ENCODE measurements at places on chromosomes 2 and 18. TPM values are rescaled to one million over a fixed set of nuclear protein-coding genes. Genes with fewer than 3 reads are reported as not detected.
A peak's percentile ranks its signal among the peaks of the same experiment; 100 is the strongest.

The ZNG1B gene
- polyA plus RNA-seq, result 38.1 TPM

The APLF gene
- polyA plus RNA-seq, result 3.5 TPM

The CYP27C1 gene
- 11.9 TPM for polyA plus RNA-seq

- no peak for DNase-seq
Observed at GRCh38 chr2:20064841-20065240, 13.4 kb upstream of the LAPTM4A start.

DNA sequence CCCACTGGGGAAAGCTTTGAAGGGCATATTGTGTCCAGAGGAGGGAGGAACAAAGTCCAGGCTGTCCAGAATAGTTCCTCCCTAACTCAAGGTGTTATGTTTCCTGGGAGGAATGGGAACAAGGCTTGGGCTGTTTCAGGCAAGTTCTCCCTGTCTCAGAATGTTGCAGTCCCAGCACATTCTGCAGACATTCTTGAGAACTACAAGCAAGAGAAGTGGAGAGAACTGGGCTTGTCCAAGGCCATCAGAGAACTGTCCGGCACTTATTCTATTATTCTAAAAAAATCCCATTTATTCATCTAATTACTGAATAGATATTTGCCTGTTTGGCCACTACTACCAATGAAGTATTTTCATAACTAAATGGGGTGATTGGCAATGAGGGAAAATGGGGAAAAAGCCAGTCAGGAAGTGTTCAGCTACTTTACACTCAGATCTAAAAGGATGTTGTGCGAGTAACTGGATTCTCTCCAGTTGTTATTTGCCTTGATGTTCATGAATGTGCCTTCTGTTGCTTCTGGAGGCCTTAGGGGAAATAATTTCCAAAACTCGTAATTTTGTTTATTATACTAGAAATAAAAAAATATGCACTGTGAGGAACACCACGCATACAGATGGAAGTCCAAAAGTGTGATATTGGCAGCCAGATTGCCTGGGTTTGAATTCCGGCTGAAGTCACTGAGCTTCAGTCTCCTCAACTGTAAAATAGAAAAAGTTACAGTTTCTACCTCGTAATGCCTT, 300.1 kb upstream of the RND3 start:
- DNase-seq, result no peak

DNA sequence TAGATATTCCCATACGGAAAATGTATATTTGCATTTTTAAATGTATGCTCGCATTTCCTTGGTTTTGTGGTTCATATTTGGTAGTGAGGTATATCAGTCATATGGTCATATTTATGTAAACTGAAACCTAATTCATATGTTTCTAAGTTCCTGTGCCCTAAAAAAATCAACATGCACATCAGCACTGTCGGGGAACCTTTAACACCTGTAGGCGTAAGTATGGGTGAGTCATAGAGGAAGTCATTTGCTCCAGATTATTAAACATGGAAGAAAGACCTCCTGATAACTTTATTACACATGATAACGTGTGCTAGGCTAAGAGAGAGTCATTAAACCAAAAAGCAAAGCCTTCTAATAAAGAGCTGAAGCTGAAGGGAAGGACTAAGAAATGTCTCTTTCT, 437.7 kb downstream of the NRXN1 start:
- no peak for DNase-seq

DNA sequence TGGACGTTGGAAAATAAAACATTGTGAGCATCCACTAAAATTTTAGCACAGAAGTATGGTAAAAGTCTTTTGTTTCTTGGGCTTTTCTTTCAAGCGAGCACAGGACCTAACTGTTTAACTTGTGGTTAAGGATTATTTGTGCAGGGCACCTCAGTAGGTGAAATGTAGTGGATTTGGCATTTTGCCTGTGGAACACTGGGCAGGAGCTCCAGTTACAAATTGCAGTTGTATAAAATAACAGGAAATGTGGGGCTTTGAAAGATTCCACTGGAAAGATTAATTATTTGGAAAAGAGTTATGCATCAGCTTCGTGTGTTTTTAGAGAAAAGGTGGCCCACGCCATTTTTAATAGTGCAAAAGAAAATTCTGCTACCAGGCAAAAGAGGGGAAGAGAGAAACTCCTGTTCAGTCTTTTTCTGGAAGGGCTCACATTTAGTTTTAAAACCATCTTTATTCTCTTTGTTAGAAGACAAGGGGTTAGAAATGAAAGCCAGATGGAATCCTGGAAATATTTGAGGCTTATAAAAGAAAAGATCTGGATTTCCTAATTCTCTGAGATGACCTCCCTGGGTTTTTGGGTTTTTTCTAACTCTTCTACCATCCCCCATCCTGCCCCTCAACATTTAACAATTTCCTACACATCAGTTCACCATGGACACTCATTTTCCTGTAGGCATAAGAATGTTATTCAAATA, 144.3 kb upstream of the SERTAD2 start:
- DNase-seq, result peak; percentile 46

The CREG2 gene
- 0.70 TPM for polyA plus RNA-seq

The AKAIN1 gene
- not detected for polyA plus RNA-seq

DNA sequence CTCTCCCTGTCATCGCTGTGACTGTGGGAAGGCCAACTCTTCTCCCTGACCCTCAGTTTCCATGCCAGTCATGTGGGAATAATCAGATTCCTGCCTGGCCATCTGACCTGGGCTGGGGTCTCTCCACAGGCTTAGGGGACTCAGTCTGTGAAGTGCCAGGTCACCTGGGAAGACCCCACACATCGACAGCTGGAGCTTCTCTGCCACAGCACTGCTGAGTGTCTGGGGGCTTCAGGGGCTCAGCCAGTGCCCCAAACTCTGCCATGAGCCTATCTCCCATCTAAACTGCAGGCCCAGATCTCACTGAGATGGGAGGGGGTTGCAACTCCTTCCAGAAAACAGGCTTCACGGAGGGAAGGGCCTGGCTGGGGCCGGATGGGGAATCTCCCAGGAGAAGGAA, 42.0 kb upstream of the OTOS start:
- no peak for DNase-seq

DNA sequence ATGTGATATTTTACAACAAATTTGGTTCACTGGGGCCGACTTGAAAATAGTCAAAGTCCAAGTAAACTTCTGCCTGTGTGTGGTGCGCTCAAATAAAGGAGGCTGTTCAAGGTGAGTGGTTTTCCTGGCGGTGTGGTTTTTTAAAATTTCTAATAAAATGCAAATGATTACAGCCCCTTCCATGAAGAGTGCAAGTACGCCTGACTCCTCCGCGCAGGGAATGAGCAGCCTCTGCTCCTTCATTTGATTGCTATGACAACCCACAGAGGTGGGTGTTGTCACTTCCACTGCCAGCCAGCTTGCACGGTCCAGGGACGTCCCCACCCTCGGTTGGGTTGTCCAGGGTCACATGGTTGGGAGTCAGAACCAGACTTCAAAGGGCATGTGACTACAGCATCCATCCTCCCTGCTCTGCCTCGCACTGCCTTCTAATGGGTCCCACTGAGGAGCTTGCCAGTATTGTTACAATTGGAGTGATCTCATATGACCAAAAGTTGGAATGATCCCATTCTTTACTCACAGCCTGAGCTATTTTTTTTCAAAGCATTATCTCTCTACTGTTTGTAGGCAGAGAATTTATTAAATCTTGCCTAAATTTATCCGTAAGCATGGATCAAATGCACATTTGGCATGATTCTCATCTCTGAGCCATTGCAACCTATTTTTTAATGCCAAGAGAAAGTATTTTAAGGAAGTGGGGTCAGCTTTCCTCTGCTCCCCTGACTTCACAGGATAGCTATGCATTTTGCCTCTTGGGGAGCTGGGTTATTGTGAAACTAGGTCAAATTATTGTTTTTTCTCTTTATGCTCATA, 121.3 kb downstream of the AGAP1 start:
- DNase-seq, result peak; percentile 49

DNA sequence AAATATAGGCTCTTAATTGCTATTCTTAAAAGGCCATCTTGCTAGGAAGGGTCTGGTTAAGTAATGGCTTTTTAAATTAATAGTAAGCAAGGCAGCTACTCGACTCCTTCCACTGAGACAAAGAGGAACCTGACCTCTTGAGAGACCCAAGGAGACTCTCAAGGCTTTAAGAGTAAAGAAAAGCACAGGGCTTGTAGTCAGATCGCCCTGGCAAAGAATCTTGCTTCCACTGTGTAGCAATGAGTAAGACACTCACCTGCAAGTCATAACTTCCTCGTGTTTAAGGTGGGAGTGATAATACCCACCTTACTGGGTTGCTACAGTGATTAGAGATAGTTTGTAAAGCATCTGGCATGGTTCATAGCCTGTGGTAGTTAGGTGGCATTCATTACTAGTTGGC, 274.5 kb downstream of the TSN start:
- DNase-seq, result no peak
